ENCODE measurements at places on chromosomes 13 and 19.
A peak's percentile ranks its signal among the peaks of the same experiment; 100 is the strongest.

- no peak for DNase-seq
Observed at GRCh38 chr13:85287528-85287927, 511.7 kb downstream of the SLITRK6 start.

DNA sequence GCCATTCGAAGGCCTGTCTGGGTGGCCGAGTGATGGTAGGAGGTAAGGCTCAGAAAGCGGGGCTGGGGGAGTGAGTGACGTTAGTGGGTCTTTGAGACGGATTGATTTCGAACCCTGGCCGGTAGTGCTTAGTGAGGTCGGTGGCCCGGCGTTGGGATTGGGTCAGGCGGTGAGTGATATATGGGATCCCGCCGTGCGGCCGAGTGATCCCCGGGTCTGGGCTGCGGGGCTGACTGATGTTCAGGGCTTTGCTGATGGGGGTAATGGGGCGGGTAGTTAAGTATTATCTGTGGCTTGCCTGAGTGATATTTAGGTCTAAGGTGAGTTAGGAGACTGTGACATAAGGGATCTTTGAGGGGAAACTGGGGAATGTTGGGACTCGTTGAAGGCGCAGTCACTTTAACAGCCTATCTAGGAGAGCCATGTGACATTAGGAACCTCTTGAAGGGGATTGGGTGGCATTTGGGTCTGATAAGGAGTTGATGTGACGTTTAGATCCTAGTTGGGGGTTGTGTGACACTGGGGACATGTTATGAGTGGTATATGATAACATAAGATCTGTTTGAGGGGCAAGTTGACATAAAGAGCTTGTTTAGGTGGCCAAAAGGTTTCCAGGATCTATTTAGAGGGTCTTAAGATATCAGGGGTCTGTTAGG is 543 bp downstream of the PSMC4 start:
- DNase-seq = no peak

DNA sequence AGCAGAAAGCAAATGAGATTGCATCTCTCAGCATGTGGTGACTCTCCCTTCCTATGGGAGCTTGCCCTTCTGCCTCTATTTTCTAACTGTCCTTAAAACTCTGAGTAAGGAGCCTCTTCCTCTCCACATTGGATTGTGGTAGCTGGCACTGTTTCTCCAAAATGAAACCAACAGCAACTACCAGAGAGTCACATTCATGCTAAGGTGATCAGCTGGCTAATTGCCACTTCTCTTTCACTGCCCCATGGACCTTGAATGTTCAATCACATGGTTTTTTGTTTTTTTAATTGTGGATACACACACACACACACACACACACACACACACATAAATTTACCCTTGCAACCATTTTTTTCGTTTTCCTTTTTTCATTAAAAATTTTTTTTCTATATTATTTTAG is 154.7 kb upstream of the TSC22D1 start:
- DNase-seq = no peak

- no peak for DNase-seq
Observed at GRCh38 chr13:50130123-50130946, 115.1 kb downstream of the KCNRG start.

GRCh38 chr13:31154939-31155338 is 6.8 kb downstream of the HSPH1 start:
- no peak for DNase-seq

- DNase-seq = no peak
Observed at GRCh38 chr19:7337380-7338194, 11.2 kb upstream of the ARHGEF18 start.

DNA sequence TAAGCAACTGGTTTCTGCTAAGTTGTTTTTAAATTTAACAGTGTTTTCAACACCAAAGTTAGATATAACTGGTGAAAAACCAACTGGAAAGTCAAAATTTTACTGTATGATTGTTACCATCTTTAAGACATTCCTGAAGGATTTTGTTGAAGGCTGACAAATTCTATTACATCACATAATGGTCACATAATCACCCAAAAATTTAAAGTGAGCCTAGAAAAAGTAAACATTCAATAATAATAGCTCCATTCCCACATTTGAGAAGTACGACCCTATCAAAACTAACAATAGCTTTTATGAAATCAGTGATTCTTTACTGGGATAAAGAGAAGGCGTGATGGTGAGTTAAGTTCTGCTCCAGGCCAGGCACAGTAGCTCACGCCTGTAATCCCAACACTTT is 51.6 kb downstream of the USP12 start:
- no peak for DNase-seq

DNA sequence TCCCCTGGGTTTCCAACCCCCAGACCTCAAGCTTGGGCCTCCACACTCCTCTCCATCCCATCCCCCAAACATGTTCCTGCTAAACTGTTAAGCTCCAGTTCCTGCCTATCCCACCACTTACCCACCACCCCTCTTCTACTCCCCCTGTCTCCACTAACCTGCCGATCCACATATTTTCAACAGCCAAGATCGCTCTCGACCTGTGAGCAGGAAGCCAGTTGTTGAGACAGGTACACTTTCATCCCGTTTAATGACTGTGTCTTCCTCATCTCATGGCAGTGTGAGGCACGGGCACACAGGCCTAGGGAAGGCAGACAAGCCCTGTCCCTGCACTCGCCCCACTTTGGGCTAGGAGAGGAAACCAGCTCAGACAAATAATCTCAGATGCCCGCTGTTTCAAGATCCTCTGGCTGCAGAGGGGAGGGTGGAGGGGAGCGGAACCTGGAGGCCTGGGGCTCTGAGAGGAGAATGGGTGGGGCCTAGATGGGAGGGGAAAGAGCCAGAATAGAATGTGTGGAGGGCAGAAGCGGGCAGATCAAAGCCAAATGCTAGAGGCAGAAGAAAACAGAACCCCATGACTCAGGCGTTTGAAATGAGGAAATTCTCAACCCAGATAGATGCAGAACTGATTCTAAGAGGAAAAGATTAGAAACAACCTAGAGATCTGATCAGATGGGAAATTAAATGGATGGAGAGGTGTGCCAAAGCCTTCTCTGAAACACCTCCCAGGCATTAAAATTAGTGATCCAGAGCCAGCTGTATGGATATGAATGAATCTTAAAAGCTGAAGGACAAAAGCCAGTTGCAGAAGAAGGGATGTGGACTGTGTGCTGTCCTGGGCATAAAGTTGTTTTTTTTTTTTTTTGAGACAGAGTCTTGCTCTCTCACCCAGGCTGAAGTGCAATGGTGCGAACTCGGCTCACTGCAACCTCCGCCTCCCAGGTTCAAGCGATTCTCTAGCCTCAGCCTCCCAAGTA is 16.9 kb upstream of the CYP2S1 start:
- DNase-seq = peak; percentile 6

Measured in T-helper 22 cell (primary cell).